Adrenal gland (tissue), 19 donors: ENCODE measurements at places on chromosomes 4 and X. TPM values are rescaled to one million over a fixed set of nuclear protein-coding genes. Genes with fewer than 3 reads are reported as not detected.

OCRL gene
- polyA plus RNA-seq = 24.2 TPM

GIMD1 gene
- polyA plus RNA-seq = not detected

SPIN2B gene
- polyA plus RNA-seq = 10.5 TPM

FRAS1 gene
- polyA plus RNA-seq = 0.70 TPM

NCAPG gene
- 0.24 TPM for polyA plus RNA-seq

ZCCHC4 gene
- polyA plus RNA-seq = 6.8 TPM

CXCR3 gene
- polyA plus RNA-seq = 0.20 TPM

TRAM1L1 gene
- polyA plus RNA-seq = 1.4 TPM

CLDN34 gene
- not detected for polyA plus RNA-seq

SOX3 gene
- polyA plus RNA-seq = not detected

WDFY3 gene
- polyA plus RNA-seq = 10.7 TPM

GRCh38 chrX:132214518-132214917 is 4.7 kb downstream of the RAP2C start:
- peaks cover 33% of the 10 kb centered on the region for H3K4me1 ChIP-seq
- H3K4me3 ChIP-seq = no peak overlapping the region
- DNase-seq = no peak
- H3K27ac ChIP-seq = no peak overlapping the region

DNA sequence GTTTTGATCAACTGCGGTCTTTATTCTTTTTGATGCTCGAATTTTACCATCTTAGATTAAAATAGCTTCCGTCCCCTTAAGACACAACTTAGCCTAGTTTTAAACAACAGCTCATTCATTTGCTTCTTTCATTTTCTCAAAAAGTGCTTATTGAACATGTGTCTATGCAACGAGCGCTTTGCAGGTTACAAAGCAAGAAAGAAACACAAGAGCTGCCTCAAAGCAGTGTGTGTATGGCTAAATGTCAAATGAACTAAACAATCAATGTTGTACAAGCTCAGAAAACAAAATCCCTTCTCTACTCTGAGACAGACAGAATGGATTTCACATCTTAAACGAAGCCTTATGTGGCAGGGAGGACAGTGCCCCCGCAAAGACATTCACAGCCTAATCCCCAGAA is 61.0 kb downstream of the EVC2 start:
- DNase-seq = no peak
- no peaks in the 10 kb centered on the region for H3K36me3 ChIP-seq
- H3K4me3 ChIP-seq = no peak overlapping the region
- no peak overlapping the region for H3K27ac ChIP-seq
- H3K4me1 ChIP-seq = no peaks in the 10 kb centered on the region

DNA sequence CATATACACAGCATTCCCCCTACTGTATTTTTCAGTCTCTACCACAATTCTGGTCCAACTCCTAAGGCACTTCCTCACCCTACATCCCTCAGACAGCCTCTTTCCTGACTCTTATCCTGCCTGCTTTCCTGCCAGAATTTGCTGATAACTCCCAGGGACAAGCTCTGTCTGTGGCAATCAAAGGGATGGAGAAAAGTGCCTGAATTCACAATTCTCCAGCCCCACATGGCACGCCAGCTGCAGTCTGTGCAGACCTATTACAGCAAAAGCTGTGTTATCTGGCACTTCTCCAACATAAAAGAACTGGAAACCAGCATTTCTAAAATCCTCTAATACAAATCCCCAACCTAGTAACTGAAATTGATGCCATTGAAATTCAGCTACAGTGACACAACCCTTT is 404.8 kb downstream of the KLHL13 start:
- H3K27me3 ChIP-seq = no peaks in the 10 kb centered on the region
- no peaks in the 10 kb centered on the region for H3K36me3 ChIP-seq
- H3K27ac ChIP-seq = no peak overlapping the region
- H3K4me3 ChIP-seq = no peak overlapping the region
- DNase-seq = no peak

- no peaks in the 10 kb centered on the region for H3K4me1 ChIP-seq
- H3K36me3 ChIP-seq = no peaks in the 10 kb centered on the region
- peak; percentile 41 for DNase-seq
- no peak overlapping the region for H3K27ac ChIP-seq
- H3K27me3 ChIP-seq = peaks cover 21% of the 10 kb centered on the region
Observed at GRCh38 chrX:136608295-136608933, 39.5 kb upstream of the CD40LG start.

- H3K27ac ChIP-seq = no peak overlapping the region
- H3K4me3 ChIP-seq = no peak overlapping the region
- no peaks in the 10 kb centered on the region for H3K4me1 ChIP-seq
- no peaks in the 10 kb centered on the region for H3K36me3 ChIP-seq
- DNase-seq = no peak
Observed at GRCh38 chr4:125650557-125650956, 335.8 kb downstream of the FAT4 start.

DNA sequence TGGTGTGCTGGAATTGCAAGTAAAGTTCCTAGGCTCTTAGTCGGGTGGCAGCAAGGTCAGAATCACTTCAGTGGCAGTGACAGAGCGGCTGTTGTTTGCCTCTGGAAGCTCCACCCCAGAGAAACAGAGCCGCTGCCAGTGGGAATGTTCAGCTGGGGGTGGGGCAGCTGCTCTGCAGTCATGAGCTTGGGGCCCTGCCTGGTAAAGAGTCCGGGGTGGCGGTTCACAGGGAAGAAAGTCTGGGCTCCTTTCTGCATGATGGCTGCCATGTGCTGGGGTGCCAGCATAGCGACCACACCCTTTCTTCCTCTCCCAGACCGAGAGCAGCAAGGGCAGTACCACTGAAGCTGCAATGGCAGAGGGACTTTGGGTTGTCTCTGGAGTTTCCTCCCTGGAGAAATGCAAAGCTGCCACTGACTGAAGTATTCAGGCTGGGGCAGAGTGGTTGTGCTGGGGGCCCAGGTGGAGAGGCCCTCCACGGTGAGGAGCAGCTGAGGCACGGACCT is 108.8 kb upstream of the CENPE start:
- no peaks in the 10 kb centered on the region for H3K4me1 ChIP-seq
- no peak overlapping the region for H3K27ac ChIP-seq
- H3K4me3 ChIP-seq = no peak overlapping the region
- DNase-seq = no peak

DNA sequence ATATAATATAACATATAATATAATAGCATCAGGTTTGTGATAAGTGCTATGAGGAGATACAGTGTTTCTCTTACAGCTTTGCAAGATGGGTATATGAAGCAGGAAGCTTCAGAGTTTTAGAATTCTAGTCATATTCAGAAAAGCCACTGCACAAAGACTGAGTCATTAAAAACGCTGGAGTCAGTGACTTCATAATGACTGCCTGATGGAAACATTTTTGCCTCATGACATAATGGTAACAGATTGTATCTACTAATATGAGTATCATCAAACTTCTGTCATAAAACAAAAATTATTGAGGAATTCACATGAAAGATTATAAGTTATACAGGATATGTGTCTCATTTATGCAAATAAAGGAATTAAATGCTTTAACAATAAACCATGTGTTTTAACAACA is 46.8 kb downstream of the EPHA5 start:
- H3K36me3 ChIP-seq = no peaks in the 10 kb centered on the region
- DNase-seq = no peak

- no peak overlapping the region for H3K27ac ChIP-seq
- no peak for DNase-seq
- H3K27me3 ChIP-seq = no peaks in the 10 kb centered on the region
Observed at GRCh38 chr4:95596676-95597075, 47.9 kb upstream of the UNC5C start.

DNA sequence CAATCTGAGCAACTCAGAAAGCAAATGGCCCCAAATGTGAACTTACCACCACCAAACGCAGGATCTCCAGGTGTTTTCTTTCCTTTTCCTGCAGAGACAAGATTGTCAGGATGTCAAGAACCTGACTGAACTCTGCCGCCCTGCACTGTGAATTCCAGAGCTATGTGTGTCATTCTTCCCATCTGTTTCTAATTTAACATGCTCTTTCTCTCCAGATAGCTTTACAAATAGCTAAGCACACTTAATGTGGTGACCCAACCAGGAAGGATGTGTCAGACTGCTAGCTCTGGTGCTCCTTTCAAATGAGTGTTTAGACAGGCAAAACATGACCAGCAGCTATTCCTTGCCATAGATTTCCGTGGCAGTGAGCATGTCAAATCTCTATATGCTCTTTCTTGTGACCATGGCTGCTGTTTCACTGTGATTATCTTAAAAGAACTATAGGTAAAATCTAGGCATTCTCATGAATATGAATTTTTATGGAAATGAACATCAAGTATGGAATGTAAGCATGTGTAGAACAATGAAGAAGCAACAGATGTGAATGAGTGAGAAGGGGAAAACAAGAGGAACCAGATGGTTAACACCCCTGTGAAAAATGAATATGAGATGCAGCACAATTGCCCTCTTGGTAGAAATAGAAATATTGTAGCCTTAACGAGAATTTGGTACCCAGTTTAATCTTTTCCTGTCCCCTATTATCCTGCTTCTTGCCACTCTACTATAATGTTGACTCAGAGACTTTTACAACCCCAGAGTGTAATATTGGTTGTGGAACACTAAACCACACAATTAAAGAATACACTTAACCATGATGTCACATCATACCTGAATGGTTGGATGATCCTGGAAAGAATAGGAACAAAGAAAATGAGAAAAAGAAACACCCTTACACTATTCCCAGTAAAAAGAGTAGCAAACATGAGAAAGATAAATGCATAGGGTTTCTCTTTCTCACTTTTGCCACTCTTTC is 247.8 kb upstream of the DKK2 start:
- H3K4me1 ChIP-seq = no peaks in the 10 kb centered on the region
- H3K4me3 ChIP-seq = no peak overlapping the region
- no peaks in the 10 kb centered on the region for H3K27me3 ChIP-seq
- no peak overlapping the region for H3K27ac ChIP-seq

DNA sequence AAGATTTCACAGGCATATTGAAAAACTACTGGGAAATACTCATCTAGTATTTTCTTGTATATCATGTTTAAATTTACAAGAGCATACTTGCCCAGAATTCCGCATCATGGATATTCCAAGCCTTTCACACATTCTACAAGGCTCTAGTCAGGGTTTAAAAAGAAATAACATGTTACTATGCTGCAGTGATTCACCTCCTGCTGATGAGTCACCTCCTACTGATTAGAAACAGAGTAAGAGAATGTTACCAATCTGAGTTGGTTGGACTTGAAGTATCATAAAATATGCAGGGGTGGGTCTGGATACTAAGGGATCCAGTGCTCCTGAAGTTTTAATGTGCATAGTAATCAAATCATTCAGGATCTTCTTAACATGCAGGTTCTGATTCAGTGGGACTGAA is 192.0 kb upstream of the ANK2 start:
- H3K27ac ChIP-seq = no peak overlapping the region
- no peaks in the 10 kb centered on the region for H3K36me3 ChIP-seq
- peaks cover 5% of the 10 kb centered on the region for H3K4me1 ChIP-seq
- H3K27me3 ChIP-seq = no peaks in the 10 kb centered on the region

- H3K4me3 ChIP-seq = no peak overlapping the region
- H3K27ac ChIP-seq = no peak overlapping the region
- no peaks in the 10 kb centered on the region for H3K27me3 ChIP-seq
- H3K36me3 ChIP-seq = peaks cover 8% of the 10 kb centered on the region
- no peak for DNase-seq
- no peaks in the 10 kb centered on the region for H3K4me1 ChIP-seq
Observed at GRCh38 chr4:147913137-147913536, 181.2 kb downstream of the ARHGAP10 start.

DNA sequence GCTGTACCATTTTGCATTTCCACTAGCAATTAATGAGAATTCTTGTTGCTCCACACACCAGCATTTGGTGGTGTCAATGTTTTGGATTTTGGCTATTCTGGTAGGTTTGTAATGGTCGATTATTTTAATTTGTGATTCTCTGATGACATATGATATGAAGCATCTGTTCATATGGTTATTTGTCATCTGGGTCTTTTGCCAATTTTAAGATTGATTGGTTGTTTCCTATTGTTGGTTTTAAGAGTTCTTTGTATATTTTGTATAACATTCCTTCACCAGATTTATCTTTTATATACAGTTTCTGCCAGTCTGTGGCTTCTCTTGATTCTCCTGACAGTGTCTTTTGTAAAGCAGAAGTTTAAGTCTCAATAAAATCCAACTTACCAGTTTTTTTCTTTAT is 18.5 kb upstream of the BDH2 start:
- H3K27me3 ChIP-seq = no peaks in the 10 kb centered on the region
- no peaks in the 10 kb centered on the region for H3K36me3 ChIP-seq
- no peak overlapping the region for H3K4me3 ChIP-seq
- H3K27ac ChIP-seq = no peak overlapping the region

GRCh38 chrX:48909703-48910294 is 1.6 kb downstream of the SLC35A2 start:
- H3K4me1 ChIP-seq = no peaks in the 10 kb centered on the region
- H3K27me3 ChIP-seq = no peaks in the 10 kb centered on the region
- DNase-seq = no peak
- H3K36me3 ChIP-seq = peaks cover 5% of the 10 kb centered on the region
- H3K27ac ChIP-seq = no peak overlapping the region

DNA sequence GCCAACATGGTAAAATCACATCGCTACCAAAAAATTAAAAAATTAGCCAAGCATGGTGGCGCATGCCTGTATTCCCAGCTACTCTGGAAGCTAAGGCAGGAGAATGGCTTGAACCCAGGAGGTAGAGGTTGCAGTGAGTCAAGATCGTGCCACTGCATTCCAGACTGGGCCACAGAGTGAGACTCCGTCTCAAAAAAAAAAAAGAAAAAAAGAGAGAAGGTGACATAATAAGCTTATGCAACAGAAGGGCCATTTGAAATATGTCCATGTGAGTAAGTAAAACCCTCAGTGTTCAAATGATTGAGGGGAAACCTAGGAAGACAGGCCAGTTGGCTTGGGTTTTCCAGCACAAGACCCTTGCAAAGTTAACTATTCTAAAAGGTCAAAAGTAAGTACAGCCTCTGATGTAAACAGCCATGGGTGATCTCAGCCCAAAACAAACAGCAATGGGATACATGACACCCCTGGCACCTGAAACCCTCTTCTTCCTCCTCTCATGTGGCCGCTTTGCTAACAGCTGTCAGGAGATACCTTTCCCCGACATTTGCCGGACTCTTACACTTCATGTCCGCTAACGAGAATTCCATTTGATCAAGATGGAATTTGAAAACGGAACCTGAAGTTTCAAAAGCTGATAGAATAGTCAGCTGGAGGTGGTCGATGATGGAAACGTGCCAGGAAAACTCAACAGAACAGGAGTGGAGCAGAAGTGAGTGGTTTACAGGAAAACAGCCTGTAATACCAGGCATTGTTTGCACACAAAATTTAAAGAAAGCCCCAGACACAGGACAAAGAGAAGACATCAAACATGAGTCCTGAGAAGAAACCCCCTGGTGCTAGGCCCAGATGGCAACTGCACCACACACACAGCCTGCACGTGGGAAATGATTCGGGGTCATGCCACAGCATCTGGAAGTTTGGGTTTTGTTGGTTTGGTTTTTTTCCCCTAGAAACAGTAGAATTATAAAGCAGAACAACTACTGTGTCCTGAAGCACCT is 93.0 kb upstream of the STS start:
- H3K27ac ChIP-seq = no peak overlapping the region
- H3K4me3 ChIP-seq = no peak overlapping the region
- no peak for DNase-seq
- no peaks in the 10 kb centered on the region for H3K27me3 ChIP-seq
- no peaks in the 10 kb centered on the region for H3K4me1 ChIP-seq
